IPS DF 19.7 (cell line): ENCODE measurements at places on chromosomes 2 and 18.

DNA sequence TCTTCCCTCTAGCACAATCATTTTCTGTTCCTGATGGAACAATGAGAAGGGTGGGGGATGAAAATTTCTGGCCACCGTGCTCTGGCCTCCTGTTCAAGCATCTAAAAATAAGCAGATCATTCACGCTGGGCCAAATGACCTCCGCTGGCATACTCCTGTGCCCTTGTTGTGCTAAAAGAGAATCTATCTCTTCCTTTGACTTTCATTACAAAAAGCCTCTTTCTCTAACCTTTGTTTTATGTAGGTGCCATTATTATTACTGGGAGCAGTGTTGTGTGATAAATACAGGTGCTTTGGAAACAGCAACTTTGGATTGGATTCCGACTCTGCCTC is 44.6 kb upstream of the B3GNT2 start:
- DNase-seq = no peak

DNA sequence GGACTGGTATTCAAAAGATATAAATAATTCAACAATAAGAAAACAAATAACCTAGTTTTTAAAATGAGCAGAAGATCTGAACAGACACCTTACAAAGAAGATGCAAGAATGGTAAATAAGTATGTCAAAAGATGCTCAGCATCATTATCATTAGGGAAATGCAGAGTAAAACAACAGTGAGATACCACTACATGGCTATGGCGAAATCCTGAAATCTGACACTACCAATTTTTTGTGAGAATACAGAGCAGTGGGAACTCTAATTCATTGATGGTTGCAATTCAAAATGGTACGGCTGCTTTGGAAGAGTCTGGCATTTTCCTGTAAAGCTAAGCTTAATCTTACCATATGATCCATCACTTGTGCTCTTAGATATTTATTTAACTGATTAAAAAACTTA is 151.8 kb downstream of the UBR3 start:
- no peak for DNase-seq

- DNase-seq = no peak
Observed at GRCh38 chr2:68742626-68743415, 8.2 kb downstream of the ARHGAP25 start.

DNA sequence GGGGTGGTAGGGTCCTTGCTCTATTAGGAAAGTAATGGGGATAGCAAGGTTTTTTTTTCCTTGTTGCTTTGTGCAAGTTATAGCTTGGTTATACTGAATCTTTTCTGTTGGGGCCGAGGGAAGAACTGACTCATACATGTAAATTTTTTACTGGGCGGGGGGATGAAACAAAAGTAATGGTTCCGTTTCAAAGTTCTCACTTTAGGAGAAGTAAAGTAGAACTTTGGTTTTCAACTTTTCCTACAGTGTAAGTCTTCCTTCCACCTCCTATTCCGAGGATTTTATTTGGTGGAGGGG is 1.1 kb downstream of the AFTPH start:
- DNase-seq = no peak

- no peak for DNase-seq
Observed at GRCh38 chr2:205197468-205198139, 484.7 kb upstream of the NRP2 start.

DNA sequence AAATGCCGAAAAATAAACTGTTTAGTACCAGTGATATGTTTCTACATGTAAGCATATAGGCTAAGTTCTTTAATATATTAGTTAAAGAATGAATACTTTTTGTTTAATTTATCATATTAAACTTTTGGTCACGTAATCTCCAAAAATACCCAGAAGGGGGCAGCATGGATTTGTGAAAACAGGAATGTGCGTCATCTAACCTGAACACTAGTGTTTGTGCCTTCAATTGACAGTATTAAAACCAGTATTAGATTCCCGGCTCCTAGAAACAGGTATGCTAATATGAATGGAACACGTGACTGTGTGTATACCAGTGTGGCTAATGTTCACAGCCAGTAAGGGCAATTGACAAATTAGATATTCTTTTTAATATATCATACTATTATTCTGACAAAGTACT is 51.8 kb downstream of the WDR7 start:
- no peak for DNase-seq

DNA sequence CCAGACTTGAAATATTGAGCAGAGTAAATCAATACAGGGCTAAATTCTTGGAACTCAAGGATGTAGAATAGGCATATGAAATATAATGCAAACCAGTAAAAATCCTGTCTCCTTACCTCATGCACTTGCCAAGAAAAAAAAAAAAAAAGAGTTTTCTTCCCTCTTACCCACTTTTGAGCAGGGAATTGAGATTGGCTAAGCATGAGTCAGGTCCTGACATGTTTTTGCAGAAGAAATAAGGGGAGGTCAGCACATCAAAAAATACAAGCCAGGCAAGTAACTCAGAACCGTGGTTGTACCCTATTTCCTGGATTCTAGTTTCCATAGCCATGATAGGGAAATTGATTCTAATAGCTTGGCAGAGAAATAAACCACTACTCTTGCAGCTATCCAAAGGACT is 1526.7 kb downstream of the LRP1B start:
- no peak for DNase-seq

DNA sequence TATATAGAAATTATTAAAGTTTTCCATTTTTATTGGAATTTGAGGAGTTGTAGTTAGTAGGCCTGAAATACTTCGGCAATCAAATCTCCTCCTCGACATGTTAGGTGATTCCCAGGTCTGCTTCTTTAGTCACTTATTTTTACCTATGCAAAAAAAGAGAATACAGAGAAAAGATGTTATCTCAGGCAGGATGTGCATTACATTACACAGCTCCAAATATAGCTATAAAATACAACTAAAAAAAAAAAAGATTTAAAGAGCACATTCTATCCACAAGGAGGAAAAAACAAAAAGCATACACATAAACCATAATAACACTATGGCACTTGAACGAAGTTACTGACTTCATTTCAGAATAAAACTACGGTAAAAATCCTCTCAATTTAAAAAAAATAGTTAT is 8.1 kb downstream of the STK17B start:
- DNase-seq = no peak

- no peak for DNase-seq
Observed at GRCh38 chr2:212537726-212538304, 787 bp downstream of the ERBB4 start.

- no peak for DNase-seq
Observed at GRCh38 chr2:80380736-80381135, 76.2 kb upstream of the LRRTM1 start.

DNA sequence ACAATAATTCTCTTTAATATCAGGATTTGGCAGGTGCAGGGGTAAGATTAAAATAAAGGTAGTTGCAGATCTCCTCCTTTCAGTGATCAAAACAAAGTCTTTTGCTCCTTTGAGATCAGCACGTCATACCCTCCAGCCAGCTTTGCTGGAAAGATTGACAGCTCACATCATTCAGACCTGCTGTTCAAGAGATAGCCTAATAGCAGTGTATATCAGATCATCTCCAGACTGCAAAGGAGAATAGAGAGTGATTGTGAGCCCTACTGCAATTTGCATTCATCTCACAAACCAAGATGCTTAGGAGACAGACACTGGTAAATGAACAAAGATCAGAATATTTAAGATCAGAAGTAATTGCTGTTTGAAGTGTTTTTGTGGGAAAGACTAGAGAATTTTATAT is 135.8 kb upstream of the DSEL start:
- no peak for DNase-seq
